ENCODE measurements at places on chromosomes 12 and 14.

GRCh38 chr14:99769123-99769522 is 24.1 kb upstream of the EML1 start:
- no peak for DNase-seq

- no peak for DNase-seq
Observed at GRCh38 chr12:50932787-50933280, 19.5 kb upstream of the HIGD1C start.

- DNase-seq: no peak
Observed at GRCh38 chr12:54159140-54159539, 29.6 kb downstream of the SMUG1 start.

DNA sequence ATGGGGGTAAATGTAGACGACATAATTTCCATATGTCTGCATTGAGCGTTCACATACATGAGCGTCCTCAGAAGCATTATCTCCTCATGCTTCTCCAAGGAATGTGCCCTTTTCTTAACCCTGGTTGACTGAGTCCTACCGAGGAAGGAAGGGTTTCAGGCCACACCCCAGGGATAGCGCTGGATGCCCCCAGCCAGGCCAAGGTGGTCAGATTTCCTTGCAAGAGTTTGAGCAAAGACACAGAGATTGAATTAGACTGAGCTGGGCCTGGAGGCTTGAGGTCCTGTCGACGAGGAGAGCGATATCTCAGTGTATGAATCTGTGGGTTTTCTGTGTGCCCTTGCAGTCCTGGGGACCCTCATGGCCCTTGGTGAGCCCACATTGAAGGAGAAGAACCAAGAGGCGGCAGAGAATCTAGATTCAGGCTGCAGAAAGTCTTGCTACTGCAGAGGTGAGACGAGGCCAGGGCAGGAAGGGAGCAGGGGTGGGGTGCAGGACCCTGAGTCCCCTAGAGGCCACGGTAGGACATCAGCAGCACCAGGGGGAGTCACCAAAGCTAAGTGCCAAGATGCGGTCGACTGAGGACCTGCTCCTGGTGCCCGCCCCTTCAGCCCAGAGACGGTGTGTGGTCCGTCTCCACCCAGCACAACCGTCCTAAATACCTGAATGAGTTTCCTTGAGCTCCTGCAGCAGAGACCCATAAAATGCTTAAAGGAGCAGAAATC is 94.7 kb upstream of the DIO3 start:
- no peak for DNase-seq

GRCh38 chr12:71400481-71400880 is 39.1 kb upstream of the LGR5 start:
- no peak for DNase-seq

GRCh38 chr12:114302117-114302516 is 103.8 kb downstream of the TBX5 start:
- no peak for DNase-seq

- peak; percentile 36 for DNase-seq
Observed at GRCh38 chr14:79831195-79831892, 380.0 kb downstream of the DIO2 start.

- no peak for DNase-seq
Observed at GRCh38 chr14:96104469-96105057, 65.4 kb downstream of the C14orf132 start.

- no peak for DNase-seq
Observed at GRCh38 chr12:61574339-61574738, 685.9 kb upstream of the USP15 start.

DNA sequence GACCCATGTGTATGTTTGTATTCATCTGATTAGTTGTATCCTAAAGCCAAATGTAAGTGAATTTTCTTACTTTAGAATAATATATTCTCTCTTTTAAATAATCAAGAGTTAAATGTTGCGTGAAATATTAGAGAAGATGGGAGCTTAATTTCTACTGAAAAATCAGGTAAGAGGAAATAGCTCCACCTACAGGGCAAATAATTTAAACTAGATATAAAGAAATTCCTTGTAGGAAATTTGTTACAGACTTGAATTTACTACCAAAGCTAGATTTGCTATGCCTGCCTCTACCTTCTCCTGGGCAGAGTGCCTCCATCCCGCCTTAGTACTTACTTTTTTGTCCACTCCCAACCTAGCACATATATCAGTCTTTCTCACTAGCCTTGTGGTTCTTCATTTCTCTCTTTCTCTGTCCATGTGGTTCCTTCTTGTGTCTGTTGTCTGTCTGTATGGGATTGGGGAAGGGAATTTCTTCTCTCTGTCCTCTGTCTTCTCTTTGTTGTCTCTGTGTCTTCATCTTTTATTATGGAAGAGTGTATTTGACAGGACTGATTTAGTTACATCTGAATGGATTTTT is 44.7 kb downstream of the PALS1 start:
- no peak for DNase-seq

GRCh38 chr12:117836476-117836875 is 132.3 kb downstream of the KSR2 start:
- DNase-seq: no peak

DNA sequence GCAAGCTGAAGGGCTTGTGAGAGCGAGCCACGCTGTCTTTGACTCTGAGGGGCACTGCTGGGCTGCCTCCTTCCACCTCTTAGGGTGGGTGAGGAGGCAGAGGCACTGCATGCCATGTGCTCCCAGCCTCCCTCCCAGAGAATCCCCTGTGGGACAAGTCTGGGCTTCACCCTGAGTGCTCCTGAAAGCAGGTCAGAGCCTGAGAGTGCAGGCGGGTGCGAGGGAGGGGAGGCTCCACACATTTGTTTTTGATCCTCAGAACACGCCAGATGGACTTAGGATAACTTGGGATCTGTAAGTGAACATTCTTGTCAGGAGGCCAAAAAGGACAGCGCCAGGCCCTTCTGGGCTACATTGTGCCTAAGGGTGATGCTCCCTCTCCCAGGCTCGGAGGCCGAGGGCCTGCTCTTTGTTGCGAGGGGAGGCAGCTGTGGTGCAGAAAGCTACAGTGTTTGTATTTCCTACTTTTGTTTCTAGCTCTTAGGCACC is 155.4 kb downstream of the TMX1 start:
- DNase-seq: no peak

DNA sequence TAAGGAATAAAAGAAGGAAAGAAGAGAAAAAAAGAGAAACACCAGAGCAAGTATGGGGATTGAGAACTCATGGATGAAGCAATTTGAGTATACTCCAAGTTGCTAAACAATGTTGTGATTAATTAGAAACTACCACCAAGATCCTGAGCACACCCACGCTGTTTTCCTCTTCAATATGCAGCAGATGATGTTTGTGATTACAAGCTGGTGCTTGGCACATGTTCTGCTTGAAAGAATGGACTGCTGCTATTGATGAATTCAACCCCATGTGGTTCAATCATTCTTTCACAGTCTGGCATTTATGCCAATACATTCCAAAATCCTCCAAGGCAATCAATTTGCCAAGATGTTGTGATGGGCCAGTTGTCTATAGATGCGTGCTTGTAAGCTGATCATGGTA is 146.8 kb downstream of the SLC2A13 start:
- DNase-seq: no peak

- no peak for DNase-seq
Observed at GRCh38 chr14:76773188-76773885, 12.1 kb downstream of the VASH1 start.

- no peak for DNase-seq
Observed at GRCh38 chr14:31207287-31207754, 272 bp downstream of the HECTD1 start.

GRCh38 chr14:62946221-62946620 is 99.0 kb downstream of the KCNH5 start:
- peak; percentile 17 for DNase-seq

DNA sequence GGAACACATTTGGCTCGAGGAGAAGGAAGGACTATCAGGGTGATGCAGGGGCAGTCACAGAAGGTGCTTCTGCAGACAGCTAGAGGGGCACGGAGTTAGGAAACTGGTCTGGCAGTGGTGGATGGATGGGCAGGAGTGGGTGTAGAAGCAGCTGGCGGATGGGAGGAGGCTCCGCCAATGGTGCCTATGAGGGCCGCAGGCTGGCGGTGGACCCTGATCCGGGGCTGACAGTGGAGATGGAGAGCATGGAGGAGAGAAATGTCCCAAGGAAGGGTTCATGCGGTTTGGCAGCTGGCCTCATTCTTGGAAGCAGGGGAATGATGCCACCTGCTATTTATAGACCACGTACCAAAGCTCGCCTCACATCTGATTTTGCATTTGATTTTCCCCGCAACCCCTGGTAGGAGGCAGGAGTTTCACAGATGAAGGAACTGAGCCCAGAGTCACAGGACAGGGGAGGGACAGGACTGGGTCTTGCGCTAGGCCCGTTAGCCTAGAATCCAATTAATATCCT is 237.1 kb downstream of the FOXN3 start:
- no peak for DNase-seq

- no peak for DNase-seq
Observed at GRCh38 chr14:106493962-106494823, 967.8 kb downstream of the TMEM121 start.

DNA sequence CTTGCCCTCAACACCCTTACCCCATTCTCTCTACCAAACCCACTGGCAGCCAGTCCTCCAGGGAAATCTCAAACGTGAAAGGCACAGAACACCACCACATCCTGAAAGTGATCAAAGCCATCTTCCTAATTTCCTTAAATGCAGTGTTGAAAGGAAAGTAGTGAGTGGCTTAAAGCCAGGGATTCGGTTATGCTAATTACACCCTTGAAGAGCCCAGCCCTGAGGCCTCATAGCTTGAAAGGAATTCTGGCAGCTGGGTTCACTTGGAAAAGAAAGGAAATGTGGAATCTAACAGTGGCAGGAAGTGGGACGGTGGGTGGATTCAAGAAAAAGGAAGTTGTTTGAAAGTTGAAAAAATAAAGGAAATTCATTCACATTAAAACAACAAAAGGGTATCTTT is 73.0 kb upstream of the FICD start:
- DNase-seq: no peak

GRCh38 chr12:9753498-9753897 is 7.2 kb downstream of the CD69 start:
- no peak for DNase-seq

DNA sequence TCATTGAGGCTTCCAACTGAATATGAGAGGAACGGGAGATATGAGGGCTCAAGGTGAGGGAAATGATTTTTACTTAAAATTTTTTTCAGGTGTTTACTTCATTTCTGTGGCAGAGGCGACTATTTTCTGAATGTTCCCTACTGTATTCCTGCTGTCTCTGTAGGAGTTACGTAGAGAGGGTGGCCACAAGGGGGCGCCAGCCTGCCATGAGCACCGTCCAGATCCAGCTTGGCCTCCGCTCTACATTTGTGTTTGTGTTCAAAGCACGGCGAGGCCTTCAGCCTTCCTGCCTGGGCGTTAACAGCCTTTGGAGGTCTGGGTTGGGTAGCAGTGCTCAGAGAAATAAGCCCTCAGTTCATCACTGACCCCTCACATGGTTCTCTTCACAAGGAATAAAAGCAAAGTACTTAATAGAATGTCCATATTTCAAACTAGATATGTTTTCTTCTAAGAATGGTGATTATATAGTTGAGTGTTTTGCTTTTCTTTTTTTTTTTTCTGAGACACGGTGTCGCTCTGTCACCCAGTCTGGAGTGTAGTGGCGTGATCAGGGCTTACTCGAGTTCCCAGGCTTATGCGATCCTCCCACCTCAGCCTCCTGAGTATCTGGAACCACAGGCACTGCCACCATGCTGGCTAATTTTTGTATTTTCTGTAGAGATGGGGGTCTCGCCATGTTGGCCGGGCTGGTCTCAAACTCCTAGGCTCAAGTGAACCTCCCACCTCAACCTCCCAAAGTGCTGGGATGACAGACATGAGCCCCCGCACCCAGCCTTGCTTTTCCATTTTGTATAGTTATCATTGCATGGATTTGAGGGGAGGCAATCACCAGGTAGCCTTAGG is 22.3 kb downstream of the CKB start:
- peak; percentile 60 for DNase-seq

All from forelimb muscle (tissue), 1 donor.